ENCODE measurements at places on chromosomes 6 and 20.

- DNase-seq: no peak
Observed at GRCh38 chr20:63873477-63873971, 8.5 kb downstream of the TPD52L2 start.

DNA sequence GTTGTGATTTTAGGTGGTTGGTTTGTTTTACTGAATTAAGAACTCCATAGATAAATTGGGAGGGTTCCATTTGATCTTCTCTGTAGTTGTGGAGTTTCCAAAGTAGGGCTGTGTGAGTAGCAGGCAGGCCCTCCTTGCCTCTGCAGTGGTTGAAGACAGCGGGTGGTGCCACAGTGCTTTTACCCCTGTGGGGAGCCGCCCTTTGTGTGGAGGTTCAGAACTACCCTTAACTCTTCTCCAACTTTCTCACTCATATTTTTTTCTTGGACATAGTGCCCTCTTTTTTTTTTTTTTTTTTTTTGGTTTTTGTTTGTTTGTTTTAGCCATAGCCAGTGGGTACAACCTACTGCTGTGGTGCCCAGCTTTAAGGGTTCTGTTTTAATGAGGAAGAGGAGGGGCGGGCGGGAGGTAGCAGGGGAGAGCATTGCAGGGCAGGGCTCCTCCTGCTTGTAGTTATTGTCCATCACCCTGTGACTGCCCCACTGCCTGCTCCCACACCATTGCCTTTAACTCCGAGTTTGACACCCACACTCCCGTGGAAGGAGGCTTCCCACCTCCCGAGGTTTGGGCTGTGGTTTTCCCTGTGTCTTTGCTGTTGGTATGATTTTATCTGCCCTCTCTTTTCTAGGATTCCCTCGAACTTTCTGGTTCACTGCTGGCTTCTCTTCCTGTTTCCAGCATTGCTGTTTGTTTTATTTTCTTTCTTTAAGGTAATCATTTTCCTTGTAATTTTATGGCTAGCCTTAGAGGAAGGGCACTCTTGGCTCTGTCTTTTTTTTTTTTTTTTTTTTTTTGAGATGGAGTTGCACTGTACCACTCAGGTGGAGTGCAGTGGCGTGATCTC lies 50.7 kb downstream of the TIAM2 start:
- no peak for DNase-seq

GRCh38 chr6:94623586-94623985 lies 953.7 kb upstream of the MANEA start:
- no peak for DNase-seq

GRCh38 chr6:11428371-11428770 lies 109.2 kb upstream of the TMEM170B start:
- DNase-seq: no peak

GRCh38 chr6:38261626-38262025 lies 378.1 kb downstream of the BTBD9 start:
- DNase-seq: no peak

- no peak for DNase-seq
Observed at GRCh38 chr20:48350313-48350988, 477.3 kb downstream of the PREX1 start.

GRCh38 chr6:28597217-28597835 lies 71.6 kb downstream of the GPX5 start:
- DNase-seq: no peak

DNA sequence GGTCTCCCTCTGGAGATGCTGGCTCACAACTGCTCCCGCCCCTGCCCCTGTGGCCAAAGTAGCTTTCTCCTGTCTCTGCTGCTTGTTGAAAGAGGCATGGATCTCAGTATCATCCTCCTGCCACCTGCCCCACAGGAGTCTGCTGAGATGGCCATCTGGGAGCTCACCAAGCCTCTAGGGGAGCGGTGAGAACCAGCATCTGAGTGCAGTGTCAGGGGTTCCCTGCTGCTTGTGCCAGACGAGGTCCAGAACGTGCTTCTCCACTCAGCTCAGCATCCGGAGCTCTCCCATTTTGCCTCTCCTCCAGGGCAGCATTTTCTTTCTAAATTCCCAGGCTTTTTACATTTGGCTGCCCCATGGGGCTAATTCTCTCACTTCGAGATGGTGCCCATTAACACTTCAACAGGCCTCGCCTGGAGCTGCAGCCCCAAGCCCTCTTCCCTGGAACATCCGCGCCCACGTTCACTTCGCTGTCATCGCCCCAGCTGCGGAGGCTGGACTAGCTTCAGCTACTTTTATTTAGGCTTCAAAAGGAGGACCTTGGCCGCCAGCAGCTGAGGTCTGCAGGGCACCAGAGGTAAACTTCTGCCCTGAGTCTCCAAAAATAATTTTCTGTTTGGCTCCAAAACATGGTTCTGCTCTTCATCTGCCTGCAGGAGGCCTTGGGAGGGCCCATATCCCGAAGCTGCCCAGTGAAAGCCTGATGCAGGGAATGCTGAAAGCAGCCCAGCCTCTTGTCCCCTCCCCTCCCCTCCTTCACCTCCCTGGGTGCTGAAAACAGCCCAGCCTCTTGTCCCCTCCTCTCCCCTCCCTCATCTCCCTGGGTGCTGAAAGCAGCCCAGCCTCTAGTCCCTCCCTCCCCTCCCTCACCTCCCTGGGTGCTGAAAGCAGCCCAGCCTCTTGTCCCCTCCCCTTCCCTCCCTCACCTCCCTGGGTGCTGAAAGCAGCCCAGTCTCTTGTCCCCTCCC lies 25.2 kb upstream of the MLN start:
- no peak for DNase-seq

- DNase-seq: no peak
Observed at GRCh38 chr6:3294921-3295871, 36.4 kb downstream of the PSMG4 start.

- DNase-seq: no peak
Observed at GRCh38 chr20:34948030-34948429, 7.6 kb downstream of the GSS start.

DNA sequence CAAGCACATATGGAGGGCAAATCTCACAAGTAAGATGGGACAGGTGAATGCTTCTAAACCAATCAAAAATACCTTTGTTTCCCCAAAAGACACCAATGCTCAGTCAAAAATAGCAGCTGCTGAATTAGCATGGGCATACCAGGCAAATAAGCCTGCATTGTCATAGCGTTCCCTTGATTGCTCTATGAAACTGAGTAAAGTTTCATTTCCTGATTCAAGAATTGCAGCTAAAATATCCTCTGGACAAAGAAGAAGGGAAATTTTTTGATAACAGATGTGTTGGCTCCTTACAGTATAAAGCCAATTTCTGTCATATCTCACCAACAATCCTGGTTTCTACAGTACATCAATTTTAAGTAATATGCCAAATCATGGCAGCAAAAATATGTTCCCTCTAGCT lies 3.3 kb upstream of the TMEM14A start:
- no peak for DNase-seq

GRCh38 chr6:49430187-49430586 lies 32.9 kb downstream of the MMUT start:
- no peak for DNase-seq

- DNase-seq: no peak
Observed at GRCh38 chr6:49776444-49776843, 10.6 kb downstream of the PGK2 start.

DNA sequence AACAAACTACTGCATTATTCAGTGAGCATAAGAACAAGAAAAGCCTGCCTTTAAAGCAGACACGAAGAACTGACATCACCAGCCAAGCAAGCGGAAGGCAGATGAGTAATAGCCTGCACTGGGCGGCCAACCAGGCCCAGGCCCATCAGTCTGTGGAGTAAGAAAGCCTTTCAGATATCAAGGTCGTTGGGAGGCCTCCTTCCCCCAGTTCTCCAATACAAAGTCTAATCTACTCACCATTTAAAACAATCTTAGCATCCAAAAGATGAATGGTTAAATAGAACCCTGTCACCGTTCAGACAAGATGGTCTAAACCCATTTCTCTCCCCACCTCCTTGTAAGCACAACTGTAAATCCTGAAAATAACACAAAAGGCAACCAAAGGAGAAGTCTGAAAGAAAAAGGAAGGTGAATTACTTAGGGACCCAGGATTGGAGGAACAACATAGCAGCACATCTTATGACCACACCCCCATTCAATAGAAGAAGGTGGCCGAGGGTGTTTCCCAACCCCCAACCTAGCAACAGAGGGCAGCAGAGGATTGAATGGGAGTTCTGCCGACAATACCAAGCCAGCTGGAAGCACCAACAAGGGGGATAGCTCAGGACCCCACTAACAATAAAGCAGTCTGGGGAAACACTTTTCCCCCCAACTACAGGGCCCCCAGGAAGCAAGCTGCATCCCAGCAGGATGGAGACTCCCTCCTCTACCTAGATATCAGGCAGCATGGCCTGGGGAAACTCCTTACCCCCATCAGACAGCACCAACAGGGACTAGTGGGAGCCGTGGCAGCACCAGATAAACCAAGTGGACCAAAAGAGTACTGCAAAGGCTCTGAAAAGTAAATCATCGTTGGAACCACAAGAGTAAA lies 67.9 kb downstream of the ZHX3 start:
- DNase-seq: no peak

- DNase-seq: no peak
Observed at GRCh38 chr20:9581509-9581908, 67.1 kb downstream of the LAMP5 start.

DNA sequence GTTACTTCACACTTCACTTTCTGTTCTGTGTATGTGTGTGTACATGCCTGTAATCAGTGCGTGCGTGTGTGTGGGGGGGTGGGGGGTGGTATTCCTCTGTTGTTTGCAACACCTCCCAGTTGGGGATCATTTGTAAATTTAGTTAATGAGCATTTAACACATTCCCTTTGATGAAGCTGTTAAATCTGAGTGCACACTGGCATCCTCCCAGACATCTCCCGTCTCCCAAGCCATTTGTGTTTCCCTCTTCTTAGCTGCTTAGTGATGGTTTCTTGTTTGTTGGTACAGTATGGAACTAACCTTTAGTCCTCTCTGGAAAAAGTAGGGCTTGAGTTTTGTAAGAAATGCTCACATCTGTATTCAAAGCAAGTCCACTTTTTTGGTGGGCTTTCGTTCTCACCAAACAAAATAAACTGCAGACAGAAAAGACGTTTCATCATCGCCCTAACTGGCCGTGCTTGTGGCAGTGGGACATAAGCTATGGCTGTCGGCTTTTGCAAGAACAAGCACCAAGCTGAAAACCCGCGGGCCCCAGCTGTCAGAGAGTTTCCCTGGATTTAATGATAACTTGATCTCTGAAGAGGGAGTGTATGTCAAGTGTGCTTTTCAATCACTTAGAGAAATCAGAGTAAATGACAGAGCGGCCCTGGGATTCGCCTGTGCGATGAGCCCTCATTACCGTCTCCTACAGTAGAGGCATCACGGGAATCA lies 54.9 kb upstream of the SASH1 start:
- no peak for DNase-seq

- no peak for DNase-seq
Observed at GRCh38 chr6:41050536-41050935, 2.5 kb upstream of the APOBEC2 start.

DNA sequence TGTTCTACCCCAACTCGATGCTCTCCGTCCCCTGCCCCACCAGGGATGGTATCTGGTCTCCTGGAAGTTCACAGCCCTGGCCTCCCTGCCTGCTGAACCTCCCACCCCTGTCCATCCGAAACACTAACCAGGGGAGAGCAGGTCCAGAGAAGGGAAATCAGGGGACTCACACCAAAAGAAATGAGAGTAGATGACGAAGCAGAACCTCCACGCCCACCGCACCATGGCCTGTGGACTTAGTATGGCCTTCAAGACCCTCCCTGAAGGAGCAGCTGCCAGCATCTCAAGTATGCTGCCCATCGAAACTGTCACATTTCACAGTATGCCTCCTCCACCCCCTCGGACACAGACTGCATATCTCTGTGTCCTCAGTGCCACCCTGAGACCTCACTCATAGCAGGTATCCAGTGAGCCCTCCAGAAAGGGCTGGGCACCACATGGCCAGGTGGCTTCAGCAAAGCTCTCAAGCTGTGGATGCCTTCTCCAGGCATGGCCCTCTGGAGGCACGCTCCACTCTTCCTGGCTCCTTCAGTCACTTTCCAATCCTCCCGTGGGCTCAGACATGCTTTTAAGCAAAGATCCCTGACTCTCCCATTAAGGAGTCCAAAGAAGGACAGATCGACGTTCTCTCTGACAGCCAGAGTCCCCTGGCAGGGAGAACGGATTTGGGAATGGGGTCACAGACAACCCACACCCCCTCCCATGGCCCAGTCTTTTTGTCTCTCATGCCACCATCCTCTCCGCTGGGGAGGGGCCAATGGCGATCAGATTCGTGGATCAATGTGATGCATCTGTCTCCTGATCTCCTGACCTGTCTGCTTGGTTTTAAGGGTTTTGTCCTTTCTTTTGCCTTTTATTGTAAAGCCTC lies 158.4 kb downstream of the ANKRD60 start:
- DNase-seq: no peak

DNA sequence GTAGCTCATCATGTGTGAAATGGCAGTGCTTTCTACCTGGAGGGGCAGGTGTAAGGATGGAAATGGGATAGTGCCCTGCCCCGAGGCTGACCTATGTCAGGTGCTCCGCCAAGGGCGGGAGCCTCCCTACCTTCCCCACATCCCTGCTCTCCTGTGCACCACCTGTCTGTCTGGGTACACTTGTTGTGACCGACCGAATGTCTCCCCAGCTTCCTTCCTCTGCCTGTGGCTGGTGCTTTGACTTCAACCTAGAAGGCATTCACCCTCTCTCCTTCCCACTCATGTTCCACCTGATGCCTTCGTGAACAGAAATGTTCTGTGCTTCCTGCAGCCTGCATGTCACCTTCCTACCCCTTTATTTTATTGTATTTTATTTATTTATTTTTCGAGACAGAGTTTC lies 114.8 kb downstream of the SCML4 start:
- DNase-seq: no peak

DNA sequence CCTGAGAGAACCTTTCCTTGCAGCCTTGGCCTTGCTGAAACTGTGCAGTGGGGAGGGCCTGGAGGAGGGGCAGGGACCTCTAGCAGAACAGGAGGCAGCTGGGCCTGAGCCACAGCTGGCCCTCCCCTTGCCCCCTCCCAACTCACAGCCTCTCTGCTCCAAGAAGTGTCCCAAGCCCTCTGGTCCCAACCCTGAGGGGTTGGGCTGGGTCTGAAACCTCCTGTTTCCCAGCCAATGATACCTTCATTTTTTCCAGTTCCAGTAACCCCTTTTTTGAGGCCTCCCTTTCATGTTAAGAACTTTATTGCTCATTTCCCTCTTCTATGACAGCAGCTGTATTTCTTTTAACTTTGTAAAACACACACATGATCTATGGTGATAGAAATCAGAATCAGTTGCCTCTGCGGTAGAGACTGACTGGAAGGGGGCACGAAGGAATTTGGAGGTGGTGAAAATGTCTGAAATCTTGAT lies 17.9 kb upstream of the ARMC12 start:
- DNase-seq: no peak

- no peak for DNase-seq
Observed at GRCh38 chr6:73088138-73088813, 137.0 kb downstream of the KHDC1L start.

GRCh38 chr6:143539734-143540133 lies 28.2 kb upstream of the FUCA2 start:
- no peak for DNase-seq

DNA sequence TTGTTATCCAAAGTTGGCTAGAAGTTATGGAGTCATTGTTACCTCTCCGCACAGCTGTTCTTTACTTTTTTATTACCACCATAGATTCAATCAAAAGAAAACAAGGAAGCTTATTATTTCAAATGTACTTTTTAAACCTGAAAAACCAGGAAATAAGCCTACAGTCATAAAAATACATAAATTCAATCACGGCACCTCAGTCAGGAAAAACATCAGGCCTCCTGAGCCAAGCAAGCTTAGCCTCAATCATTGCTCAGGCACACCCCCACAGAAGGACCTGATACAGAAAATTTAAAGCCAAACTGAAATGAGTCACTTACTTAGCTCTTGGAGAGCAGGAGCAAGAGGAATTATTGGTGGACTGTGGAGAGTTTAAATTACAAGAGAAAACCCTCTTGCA lies 44.3 kb downstream of the MARCKS start:
- DNase-seq: no peak

Data from urinary bladder (tissue), 4 donors.